ENCODE measurements at places on chromosomes 2 and 18. TPM values are rescaled to one million over a fixed set of nuclear protein-coding genes. Genes with fewer than 3 reads are reported as not detected.

- no peak for DNase-seq
Observed at GRCh38 chr2:67974559-67975430, 88.0 kb downstream of the C1D start.

DNA sequence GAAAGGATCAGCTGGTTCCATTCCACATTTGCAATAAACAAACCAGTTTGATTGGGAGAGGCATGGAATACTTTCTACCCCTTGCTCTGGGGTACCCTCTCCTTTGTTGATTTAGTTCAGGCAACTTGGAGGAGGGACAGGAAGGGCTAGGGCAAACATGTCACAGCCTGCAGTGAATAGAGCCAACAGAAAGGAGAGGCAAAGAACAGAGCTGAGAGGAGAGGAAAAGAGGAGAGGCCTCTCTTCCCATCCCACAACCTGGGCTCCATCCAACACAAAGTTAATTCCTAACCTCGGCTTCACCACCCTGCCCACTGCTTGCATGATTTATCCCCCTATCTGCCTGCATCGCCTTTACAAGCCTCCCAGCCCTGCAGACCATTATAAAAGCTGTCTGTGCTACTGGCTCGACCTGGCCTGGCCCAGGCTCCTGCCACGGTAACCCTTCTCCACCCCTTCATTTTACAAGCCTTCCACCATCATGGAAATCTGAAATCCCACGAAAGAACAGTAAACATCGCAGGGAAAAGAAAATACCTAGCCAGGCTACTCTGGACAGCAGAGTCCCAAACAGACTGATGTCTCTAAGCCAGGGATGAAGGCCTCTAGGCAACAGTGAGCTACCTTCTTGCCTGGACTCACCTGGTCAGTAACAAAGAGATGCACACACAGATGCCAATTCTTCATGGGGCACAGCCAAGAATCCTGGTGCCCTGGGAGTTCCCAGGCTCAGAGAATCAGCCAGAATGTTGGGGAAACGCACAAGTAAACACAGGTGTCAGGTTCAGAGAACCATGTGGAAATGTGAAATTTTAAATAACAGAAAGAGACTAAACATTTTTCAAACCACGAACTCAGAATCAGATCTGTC lies 43.6 kb downstream of the NHEJ1 start:
- DNase-seq, result peak; percentile 26

DNA sequence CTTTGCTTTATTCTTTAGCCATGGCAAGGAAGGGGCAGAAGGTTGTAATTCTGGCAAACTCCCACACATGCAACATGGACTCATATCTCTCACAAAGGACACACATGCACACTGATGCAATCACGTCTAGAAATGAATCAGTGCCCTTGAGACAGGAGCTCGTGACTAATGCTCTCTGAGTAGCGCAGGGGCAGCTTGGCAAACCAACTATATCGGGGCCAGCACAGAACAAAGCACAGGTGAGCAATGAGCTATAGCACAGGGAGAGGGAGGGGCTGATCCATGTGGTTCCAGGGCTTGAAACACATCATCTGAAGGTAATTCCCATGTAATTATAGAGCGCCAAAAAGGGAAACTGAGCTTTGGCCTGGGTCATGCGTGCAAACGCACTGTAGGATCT lies 165.2 kb upstream of the KLF7 start:
- DNase-seq, result no peak

GRCh38 chr18:79890674-79891073 lies 60.8 kb downstream of the SLC66A2 start:
- DNase-seq, result no peak

GRCh38 chr2:70017962-70018361 lies 56.5 kb upstream of the ASPRV1 start:
- DNase-seq, result no peak

DNA sequence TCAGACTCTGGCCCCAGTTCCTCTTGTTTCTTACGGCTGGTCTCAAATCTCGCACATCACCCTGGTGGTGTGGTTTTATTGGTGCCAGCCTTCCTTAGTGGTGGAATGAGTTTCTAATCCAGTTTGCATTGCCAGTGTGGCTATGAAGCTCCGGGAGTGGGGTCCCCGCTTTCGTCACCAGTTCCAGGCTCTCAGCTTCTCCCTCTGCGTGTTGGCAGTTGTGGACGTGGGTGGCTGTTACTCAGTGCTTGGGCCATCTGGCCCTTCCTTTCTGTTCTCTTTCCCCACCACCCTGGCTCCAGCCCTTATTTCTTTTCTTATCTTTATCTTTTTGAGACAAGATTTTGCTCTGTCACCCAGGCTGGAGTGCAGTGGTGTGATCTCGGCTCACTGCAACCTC lies 30.1 kb downstream of the EFR3B start:
- DNase-seq, result no peak

DNA sequence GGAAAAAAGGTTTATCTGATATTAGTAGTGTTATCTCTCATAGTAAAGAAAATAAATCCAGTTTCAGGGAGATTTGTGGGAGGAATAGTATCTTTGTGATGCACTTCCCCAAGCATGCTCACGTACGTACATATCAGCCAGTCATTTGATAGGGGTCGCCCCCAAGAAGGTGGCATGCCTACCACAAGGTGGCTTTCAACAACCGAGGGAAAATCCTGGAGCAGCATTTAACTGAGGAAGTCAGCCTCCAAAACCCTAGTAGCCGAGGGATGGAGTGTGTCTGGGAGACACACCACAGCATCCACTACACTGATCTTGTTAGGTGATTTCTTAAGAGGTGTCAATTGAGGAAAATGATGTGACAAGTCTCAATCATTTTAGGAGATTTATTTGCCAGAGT lies 623.9 kb downstream of the NYAP2 start:
- DNase-seq, result no peak

- peak; percentile 80 for DNase-seq
Observed at GRCh38 chr18:31685097-31686082, 1.0 kb upstream of the B4GALT6 start.

DNA sequence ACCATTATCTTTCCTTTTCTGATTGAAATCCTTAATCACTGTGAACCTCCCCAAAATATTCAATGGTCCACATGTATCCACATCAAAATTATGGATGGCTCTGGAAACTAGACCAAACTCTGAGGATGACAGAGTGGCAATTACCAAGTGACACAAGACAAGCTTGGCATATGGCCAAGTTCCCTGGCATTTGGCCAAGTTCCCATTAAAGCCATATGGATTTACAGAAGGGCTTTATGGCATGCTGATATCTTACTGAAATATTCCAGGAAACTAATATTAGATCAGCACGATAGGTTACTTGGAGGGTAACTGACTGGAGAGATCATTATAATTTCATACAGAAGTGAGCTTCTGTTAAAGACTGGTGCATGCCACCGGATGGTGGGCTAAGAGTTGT lies 21.9 kb upstream of the CERS6 start:
- DNase-seq, result peak; percentile 84

The FAM110C gene
- polyA plus RNA-seq, result 11.9 TPM

The ITGA6 gene
- 33.2 TPM for polyA plus RNA-seq

The FTCDNL1 gene
- 5.6 TPM for polyA plus RNA-seq

The GPR39 gene
- 12.6 TPM for polyA plus RNA-seq

The DCC gene
- 0.30 TPM for polyA plus RNA-seq

Data from small intestine (tissue), 16 donors.